Inflammatory macrophage (primary cell): ENCODE measurements at places on chromosomes 6 and 20.

- DNase-seq, result peak; percentile 54
Observed at GRCh38 chr20:34220561-34220960, 20.7 kb upstream of the ASIP start.

DNA sequence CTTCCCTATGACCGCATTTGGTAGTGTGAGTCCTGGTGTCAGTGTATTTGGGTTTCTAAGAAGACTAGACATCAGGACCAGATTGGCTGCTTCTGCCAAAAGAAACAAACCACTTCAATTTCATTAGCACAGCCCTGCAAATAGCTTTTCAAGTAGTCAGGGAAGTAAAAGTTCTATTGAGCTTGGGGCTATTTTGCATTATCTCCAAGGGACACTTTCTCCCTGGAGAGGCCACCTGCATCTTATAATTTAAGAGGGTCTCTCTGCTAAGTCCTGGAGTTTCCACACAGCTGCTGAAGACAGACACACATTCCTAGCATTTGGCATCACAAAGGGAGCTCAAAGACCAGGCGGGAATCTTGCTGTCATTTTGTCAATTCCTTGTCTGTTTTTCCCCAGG lies 141.2 kb downstream of the BMP2 start:
- DNase-seq, result no peak

DNA sequence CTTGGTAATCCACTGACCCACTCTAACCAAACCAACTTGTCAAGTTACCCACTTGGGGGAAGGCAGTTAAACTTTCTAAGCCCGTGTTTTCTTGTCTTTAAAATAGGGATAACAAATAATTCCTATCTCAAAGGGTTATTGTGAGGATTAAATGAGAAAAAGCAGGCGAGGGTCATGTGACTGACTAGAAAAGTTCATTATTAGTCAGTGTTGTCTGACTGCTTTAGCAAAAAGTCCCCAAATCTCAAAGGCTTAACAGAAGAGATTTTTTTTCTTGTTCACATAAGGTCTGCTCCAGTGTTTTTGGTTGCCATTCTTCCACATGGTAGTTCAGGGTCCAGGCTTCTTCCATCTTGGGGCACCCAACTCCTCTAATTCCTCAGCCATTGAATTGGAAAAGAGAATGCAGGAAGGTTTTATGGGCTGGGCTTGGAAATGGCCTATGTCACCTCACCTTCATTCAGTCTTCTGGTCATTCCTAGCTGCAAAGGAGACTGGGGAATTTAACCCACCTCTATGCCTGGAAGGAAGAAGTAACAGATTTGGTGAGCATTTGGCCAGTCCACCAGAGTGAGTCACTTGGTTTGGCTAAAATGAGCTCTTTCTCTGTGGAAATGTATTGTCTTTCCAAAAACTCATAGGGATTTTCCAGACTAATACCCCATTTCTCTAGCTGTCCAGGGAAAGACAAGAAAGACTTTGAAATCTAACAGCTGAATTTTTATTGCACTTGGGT lies 77.0 kb downstream of the CAP2 start:
- DNase-seq, result no peak

GRCh38 chr6:157596461-157596860 lies 215.5 kb downstream of the ZDHHC14 start:
- DNase-seq, result no peak

DNA sequence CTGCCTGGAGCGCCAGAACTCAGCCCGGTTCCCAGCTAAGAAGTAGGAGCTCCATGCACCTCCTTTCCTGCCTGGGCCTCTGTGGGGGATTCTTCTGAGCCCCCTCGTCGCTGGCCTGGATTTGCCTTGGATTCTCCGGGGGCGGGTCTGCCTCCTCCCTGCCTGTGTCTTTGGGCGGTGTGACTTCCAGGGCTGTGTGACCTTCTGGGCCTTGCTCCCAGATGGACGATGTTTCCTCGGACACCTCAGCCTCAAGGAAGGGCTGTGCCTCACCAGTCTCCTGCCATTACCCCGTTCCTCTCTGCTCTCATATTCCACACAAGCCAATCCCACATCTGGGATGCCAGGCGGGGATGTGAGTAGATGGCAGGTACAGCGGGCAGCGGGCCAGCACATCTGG lies 76.8 kb downstream of the ERMARD start:
- DNase-seq, result no peak

- no peak for DNase-seq
Observed at GRCh38 chr6:27977387-27977786, 20.3 kb downstream of the OR2B6 start.

DNA sequence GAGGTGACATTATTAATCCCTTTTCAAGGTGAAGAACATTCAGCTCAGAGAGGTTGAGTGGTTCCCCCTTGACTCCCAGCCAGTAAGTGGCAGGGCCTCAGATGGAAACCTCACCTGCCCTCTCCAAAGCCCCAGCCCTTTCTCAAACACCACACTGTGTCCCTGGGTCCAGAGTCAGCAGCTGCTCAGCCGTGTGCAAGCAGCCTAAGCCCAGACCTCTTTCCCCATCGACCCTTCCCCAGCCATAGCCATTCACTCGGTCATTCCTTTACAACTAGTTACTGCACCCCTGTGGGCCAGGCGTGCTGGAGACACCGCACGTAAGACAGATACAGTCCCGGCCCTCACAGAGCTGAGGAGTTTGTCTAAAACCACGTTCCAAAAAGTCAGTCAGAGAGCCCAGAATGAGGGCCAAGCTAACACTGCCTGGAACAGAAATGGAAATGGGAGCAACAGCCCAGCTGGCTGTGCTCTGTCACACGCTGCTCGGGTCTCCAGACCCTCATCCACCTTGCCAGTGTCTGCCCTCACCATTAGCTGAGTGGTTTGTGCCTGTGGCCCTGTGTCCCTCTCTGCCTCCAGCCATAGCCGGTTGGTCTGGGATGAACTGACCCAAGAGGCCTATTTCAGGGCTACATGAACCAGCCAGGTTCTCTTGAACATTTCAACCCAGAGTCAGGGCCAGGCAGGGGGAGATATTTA lies 29.6 kb downstream of the ZC3H12D start:
- no peak for DNase-seq
